ENCODE measurements at places on chromosomes 13 and 19.
A peak's percentile ranks its signal among the peaks of the same experiment; 100 is the strongest.

DNA sequence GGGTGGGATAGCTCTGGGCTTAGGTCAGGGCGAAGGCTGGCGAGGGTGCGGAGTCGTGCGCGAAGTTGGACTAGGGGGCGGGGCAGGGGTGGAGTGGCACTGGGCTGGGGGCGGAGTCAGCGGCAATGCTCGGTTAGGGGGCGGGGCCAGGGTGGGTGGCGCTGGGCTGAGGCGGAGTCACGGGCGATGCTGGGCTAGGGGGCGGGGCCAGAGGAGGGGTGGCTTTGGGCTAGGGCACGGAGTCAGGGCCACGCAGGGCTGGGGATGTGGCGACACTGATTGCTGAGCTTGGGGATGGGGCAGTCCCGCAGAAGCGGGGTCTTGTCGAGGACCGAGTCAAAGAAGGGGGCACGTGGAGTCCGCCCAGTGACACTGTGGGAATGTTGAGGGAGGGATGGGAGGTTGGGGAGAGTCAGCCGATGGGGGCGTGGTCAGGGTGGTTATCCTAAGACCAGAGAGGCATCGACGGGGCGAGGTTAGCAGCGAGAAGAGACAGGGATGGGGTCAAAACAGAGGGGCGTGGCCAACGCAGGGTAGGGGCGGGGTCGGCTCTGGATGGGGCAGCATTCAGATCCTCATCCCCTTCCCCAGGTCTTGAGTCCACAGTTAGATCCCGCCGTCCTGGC, 8.7 kb downstream of the HOMER3 start:
- peak; percentile 77 for DNase-seq

DNA sequence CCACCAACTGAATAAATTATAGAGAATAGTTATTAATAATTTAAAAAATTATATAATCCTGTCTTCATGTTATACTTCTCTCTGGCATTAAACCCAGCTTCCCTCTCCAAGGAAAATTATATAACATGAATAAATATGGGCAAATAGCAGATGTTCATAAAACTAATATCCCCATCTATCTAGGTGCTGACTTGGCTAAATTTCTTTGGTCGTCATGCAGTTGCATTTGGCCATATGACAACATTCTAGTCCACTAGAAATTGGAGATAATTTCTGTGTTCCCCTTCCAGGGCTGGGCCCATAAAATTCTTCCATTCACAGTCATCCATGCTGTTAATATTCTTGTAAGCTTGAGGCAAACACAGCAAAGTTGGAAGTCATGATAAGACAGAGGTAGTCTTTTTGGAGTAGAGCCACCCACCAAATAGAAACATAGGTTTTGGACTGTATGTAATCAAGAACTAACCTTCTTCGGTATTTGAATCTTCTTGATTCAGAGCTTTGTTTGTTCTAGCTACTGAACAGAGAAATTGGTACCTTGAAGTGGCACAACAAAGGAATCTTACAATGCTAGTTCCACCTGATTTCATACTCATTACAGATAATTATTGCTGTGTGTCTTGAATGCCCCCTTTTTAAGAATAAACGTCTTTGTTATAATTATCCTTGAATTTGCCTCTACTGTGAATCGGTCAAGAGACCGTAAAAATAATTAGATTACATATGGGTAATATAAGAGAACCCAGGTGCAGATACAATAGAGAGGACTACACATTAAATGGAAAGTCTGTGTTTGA, 678.5 kb upstream of the PCDH20 start:
- DNase-seq = no peak

DNA sequence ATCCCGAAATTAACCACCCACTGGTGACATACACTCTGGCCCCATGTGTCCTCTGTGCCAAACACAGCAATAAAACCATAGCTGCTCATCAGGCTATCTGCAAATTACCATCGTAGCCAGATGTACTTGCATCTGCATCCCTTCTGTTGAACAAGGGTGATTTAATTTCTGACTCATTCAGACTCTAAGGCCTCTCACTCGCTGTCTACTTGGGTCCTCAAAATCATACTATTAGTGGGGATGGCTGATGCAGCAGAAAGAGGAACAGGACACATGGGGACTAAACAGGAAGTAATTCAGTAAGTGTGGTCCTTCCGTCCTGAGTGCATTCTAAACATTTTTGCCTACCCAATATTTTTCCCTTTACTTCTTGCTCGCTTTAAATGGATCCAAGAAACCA, 2275.0 kb upstream of the PCDH20 start:
- DNase-seq = no peak

GRCh38 chr19:49874503-49875157, 2.5 kb downstream of the AKT1S1 start:
- DNase-seq = no peak

DNA sequence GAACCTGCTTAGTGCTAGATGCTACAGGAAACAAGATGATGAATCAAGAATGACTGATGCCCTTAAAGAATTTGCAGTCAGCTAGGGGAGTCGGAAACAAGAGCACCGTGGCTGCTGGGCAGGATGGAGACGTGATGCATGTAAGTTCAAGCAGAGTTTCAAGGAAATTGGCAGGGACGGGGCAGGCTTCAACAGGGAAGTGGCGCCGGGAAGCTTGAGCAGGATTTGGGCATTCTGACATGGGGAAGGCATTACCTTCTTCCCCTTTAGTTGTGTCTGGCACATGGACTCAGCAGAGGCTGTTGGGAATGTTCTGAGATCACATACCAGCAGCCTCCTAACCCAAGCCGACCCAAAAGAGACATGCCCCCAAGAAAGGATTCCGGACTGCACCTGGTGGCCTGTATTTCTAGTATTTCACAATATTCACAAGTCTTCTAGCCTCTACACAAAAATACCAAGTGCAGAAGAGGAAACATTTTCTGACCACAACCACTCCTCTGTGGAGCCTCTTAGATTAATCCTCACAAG, 138.2 kb downstream of the CRYL1 start:
- DNase-seq = no peak

GRCh38 chr13:103081435-103081834, 15.2 kb upstream of the SLC10A2 start:
- no peak for DNase-seq

- DNase-seq = no peak
These were observed 81.6 kb downstream of the DACH1 start for GRCh38 chr13:71785361-71785760.

DNA sequence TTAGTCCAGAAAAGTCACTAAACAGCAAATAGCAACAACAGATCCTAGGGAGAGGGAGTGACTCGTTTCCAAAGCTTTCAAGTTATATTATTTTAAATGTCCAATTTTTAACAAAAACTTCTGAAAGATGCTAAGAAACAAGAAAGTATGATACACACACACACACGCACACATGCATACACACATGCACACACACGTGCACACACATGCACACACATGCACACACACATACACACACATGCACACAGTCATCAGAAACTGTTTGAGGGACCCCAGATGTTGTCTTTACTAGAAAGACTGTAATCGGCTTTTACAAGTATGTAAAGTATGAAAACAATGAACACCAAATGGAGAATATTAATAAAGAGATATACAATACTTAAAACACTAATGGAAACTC, 825.4 kb downstream of the UQCRFS1 start:
- DNase-seq = no peak

- no peak for DNase-seq
These were observed 16.2 kb downstream of the BRSK1 start for GRCh38 chr19:55299991-55300390.

DNA sequence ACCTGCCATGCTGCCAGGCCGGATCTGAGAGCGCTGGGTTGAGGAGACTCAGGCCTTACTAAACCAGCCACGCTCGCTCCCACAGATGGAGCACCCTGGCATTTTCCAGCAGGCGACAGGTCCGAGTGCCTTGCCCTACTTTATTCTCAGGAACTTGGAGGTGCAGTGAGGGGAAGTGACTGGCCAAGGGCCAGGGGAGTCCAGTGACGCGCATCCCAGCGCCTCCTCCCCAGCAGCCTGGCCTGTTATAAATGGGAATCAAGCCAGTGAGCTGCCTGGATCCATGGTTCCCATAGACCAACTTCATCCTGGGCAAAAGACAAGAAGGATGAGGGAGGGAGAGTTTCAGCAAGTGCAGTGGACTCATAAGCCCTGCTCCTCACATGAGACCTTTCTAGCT, 35.5 kb downstream of the TMED1 start:
- no peak for DNase-seq

GRCh38 chr13:30325668-30326067, 18.3 kb upstream of the KATNAL1 start:
- no peak for DNase-seq

- DNase-seq = no peak
These were observed 240.0 kb downstream of the GPC6 start for GRCh38 chr13:93466502-93467036.

DNA sequence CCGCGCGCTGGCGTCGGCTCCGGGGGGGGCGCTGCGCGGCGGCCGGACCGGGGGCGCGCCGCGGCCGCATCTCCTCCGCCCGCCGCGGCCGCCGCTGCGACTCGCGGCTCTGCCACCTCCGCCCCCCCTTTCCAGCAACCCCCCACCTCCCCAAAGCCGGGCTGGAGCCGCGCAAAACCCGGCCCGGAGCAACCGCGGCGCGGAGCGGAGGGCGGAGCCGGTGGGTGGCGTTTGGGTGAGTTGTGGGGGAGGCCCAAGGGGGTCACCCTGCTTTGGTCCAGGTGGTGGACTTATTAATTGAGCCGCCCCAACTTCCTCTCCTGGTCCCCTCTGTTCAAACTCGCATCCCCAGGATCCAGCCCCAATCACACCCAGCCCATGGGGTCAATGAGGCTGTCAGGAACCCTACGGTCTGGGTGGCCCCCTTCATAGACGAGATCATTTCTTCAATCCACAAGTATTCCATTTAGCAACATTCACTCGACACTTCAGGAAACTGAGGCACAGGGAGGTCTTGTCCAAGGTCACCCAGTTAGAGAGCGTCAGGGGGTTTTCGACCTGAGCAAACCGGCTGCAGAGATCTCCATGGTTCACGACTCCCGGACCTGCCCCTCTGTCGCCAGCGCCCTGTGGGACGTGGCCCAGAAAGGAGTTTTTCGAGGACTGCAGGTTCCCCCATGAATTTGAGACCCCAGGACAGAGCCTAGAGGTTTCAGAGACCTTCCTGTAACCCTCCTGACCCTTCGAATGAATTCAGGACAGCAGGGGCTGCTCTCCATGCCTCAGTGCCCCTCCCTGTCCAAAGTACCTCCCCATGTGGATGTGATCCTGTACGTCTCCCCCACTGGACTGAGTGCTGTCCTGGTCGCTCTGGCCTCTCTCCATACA, 22.4 kb upstream of the SEMA6B start:
- peak; percentile 7 for DNase-seq

- no peak for DNase-seq
These were observed 11.3 kb downstream of the ZNF571 start for GRCh38 chr19:37583340-37583739.

GRCh38 chr19:3509566-3509989, 3.5 kb downstream of the FZR1 start:
- DNase-seq = no peak

DNA sequence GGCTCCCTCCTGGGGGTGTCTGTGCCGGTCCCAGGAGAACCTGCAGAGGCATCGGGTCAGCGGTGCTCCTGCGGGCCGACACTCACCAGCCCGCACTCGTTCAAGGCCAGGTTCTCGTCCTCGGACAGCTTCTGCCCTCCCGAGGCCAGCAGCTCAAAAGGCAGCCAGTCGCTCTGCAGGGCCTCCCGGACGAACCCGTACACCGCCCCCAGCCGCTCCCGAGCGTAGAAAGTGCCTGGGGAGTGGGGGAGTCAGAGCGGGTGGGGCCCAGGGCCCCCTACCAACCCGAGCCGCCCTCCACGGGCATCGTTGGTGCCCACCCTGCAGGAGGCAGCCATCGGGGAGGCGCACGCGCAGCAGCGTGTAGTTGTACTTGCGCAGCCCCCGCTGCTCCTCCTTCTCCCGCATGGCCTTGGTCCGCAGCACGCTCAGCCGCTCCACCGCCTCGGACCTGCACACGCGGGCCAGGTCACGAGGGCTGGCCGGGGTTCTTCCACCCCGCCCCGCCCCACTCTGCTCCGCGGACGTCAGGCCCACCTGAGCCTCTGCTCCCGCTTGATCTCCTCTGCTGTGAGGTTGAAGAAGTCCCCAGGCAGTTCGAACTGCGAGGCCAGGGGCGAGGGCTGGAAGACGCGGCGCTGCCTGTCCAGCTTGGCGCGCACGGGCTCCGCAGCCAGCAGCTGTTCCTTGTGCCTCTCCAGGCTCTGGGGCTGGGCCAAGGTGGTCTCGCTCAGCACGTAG, 11.5 kb downstream of the UBXN6 start:
- no peak for DNase-seq

DNA sequence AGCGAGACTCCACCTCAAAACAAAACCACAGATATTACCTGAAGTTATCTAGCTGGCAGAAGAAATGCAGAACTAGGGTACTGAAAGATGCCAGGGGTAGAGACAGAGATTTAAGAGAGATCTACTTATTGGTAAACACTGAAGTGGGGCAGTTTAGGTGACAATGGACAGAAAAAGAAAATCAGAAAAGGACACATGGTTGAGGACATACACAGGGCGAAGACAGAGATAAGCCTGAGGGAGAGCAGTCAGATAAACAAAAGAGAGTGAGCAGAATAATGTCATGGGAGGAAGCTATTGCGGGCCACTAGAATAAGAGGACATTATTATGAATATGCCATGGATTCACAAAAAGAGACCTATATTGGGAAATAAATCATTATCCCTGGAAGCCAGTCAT, 3.3 kb downstream of the NEK5 start:
- DNase-seq = no peak

- DNase-seq = no peak
These were observed 171.8 kb downstream of the STK24 start for GRCh38 chr13:98405107-98405571.

- DNase-seq = no peak
These were observed 1.7 kb downstream of the HSPB6 start for GRCh38 chr19:35755131-35755549.

DNA sequence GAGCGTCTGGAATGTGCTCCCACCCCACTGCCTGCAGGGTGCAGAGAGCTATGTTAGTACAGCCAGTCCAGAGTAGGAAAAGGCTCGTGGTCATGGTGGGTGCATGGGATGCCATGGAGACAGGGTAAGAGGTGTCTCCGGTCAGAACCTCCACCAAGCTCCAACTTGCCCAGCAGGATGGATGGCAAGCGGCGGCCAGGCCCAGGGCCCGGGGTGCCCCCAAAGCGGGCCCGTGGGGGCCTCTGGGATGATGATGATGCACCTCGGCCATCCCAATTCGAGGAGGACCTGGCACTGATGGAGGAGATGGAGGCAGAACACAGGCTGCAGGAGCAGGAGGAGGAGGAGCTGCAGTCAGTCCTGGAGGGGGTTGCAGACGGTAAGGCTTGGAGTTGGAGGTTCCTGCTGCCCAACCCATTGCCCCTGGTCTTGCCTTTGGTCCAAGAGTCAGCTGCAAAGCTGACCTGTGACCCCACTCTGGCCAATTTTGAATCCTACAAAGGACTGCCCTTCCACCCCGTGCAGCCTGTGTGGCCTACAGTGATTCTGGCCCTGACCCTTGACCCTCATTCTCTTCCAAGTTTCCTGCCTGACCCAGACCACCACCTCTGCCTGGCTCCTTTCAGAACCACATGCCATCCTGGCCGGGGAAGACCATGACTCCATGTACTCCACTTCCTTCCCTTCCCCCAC, 14.7 kb downstream of the POLD1 start:
- no peak for DNase-seq

DNA sequence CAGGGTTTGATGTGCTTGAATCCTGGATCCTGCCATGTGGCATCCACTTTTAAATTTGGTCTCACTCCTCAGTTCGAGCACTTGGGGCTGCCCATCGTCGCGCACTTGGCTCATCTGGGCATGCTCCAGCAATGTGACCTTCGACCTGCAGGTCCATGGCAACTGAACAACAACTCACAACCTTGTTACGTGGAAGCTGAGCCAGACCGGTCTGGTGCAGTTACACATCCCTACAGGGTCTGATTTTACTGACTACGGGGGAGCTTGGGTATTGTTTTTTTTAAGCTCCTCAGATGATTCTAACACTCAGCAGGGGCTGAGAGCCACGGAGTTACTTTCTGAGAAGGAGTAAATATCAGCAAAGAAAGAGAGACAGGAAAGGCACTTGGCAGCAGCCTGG, 769.6 kb downstream of the UQCRFS1 start:
- DNase-seq = no peak

Measured in activated T-cell treated with anti-CD3 and anti-CD28 coated beads for 24 hours (primary cell).